ENCODE measurements at places on chromosomes 4 and X.

DNA sequence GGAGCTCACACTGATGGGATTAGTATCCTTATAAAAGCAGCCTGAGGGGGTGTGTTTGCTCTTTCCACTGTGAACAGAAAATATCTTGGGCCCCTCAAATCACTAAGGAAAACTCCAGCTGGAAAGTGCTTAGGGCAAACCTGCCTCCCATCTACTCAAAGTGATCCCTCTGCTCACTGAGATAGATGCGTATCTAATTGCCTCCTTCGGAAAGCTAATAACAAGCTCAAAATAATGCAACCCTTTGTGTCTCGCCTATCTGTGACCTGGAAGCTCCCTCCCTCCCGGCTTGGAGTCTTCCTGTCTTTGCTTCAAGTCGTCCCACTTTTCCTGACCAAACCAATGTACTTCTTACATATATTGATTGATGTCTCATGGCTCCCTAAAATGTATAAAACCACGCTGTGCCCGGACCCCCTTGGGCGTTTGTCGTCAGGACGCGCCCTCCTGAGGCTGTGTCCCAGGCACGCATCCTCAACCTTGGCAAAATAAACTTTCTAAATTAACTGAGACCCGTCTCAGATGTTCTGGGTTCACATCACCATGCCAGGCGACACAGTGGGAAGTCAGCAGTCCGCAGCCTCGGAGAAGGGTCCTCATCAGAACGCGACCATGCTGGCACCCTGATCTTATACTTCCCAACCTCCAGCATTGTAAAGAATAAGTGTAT, 34.1 kb upstream of the SORCS2 start:
- DNase-seq: no peak

GRCh38 chr4:4574792-4575191, 32.9 kb upstream of the STX18 start:
- peak; percentile 23 for DNase-seq

- no peak for DNase-seq
Measured at GRCh38 chr4:57668621-57669020, 558.4 kb upstream of the IGFBP7 start.

DNA sequence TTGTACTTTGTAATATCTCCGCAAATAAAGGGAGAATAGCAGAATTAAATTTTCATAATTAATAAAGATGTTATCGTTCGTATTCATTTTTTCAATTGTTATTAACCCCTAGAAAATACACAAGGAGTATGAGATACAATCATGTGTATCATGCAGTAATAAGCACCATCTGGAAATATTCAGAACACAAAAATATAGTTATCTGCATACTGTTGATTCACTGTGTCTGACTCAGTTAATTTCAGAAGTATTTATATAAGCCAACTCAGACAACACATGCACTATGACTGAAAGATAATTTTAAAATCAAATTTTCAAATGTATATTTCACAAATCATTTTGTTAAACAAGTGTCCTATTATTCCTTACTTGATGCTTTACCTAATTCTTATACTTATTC, 1954.8 kb downstream of the ARAP2 start:
- DNase-seq: no peak

- DNase-seq: no peak
Measured at GRCh38 chr4:102537269-102537668, 36.1 kb downstream of the NFKB1 start.

GRCh38 chrX:103779141-103779789, 2.6 kb downstream of the PLP1 start:
- no peak for DNase-seq

GRCh38 chrX:19772822-19773628, 114.4 kb downstream of the SH3KBP1 start:
- no peak for DNase-seq

GRCh38 chrX:116204932-116205331, 34.4 kb downstream of the AGTR2 start:
- DNase-seq: no peak

DNA sequence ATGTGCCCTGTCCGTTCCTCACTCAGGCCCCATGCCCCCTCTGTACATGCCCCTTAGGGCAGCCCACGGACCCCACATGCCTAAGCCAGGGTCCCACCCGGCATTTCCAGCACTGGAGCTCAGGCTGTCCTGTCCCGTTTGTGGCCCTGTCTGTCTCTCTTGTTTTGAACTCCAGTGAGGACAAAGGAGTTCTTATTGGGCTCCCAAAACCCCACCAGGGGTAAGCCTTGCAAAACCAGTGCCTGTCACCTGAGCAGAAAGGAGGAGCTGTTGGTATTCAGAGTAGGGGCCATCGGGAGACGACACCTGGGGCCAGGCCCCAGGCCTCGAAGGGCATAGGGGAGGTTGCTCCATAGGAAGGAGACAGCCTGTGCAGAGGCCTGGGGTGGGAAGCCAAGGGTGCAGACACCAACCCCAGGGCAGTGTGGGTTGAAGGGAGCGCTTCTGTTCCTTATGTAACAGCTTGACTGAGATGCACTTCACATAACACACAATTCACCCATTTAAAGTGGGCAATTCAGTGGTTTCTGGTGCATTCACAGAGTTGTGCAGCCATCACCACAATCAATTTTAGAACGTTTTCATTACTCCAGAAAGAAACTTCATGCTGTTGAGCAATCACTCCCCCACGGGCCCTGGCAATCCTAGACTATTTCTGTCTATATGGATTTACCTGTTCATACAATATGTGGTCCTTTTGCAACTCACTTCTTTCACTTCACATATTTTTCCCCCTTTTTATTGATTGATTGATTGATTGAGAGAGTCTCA, 31.7 kb downstream of the MAN2B2 start:
- DNase-seq: no peak

GRCh38 chrX:134636851-134637250, 21.4 kb downstream of the PLAC1 start:
- DNase-seq: no peak

DNA sequence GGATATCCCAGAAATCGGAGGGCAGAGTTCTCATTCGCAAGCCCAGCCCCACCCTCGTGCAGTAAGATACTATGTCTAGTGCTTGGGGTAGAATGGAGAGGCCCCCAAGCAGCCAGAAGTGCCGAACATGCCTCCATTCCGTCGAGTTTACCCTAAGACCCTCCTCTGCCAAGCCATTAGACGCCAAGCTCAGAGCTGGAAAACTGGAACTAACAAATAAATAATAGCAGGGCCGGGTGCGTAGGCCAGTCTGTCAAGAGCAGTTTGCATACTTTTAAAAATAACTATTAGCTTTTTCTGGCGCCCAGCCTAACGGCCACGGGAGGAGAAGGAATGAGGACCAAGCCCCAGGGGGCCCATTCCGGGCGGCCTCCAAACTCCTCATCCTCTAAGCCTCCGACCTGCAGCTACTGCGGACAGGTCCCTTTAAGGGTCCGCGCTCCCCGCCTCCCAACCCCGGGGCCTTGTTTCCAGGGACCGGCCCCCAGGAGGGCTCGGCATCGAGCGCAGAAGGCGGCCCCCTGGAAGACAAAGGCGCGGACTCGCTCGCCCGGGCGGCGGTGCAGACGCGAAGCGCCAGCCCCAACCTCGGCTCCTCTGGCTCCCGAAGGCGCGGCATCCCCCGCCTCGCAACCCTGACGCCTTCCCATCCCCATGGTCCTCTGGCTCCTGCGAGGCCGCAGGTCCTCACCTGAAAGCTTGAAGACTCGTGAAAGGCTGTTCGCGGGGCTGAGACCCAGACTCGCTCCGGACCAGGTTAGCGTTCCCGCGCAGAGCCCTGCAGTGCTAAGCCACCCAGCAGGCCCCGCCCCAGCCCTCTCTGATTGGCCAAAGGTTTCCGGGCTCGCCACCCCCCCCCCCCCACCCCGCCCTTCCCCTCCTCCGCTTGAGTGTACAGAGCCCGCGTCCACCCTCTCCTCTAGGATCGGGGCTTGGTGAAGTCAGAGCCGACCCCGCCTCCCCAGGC, at the start of gene TMSB15A:
Gene TMSB15A (minus strand): TSS at position 765 of the 967 bp plus-strand sequence.
- peak; percentile 59 for DNase-seq

DNA sequence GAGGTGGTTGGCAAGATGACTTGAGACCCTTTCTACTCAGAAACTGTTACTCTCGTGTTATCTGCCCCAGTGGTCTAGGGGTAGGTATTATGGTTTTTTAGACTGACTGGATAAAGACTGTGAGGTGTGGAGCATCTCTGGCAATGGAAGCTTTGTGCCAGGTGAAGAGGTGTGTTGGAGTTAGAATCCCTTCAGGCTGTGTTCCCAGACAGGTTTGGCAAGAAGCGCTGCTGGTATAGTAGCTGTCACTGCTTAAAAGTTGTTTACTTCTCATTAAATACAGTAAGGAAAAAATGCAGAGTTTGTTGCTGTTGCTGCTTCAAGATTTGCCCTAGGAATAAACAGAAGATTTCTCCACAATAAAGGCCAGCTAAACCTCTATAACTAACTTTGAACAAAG, 35.3 kb downstream of the AREG start:
- no peak for DNase-seq

DNA sequence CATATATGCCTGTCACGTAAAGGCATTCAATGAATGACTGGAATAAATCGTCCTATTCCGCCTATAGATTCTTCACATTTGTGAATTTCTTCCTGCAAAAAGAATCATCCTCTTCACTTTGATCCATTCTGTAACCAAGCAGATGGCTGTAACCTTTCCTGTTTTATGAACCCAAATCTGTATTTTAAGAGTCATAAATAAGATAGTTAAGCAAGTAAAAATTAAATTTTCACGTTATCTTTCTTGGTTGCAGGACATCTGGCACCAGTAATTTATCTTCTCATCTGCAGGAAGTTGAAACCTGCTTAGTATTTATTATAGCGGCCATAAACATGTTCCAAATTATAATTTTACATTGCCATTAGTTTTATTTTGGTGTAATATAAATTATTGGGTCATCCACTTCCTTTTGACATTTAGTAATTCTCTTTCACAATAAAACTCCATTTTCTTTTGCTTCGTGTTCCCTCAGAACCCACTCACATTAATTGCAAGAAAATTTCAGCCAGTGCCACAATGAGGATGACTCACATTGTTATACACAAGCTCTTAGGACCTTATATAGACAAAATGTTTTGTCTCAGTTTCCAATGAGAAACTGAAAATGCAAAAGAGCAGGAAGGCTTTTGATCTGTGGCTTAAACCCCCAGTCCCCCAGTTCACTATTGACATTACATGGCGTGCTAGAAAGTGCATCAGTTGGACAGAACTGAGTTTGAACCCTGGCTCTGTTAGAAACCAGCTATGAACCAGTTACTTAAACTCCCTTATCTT, 51.1 kb downstream of the TMEM156 start:
- no peak for DNase-seq

DNA sequence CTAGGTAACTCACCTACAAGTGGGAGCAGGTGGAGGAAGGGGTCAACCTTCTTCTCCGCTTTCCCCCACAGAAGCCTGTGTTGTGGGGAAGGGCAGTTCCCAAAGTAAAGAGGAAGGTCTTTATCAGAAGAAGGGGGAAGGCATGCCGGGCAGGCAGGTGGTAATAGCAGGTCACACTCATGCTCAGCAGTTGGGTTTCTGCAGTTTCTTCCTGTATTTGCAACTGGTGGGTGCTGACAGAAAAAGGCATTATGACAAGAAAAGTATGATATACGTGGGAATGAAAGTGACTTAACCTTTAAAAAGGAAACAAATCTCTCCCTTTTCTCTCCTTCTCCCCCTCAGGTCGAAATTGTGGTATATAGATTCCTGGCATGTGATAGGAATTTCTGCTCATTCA, 3.7 kb downstream of the MTMR1 start:
- no peak for DNase-seq

DNA sequence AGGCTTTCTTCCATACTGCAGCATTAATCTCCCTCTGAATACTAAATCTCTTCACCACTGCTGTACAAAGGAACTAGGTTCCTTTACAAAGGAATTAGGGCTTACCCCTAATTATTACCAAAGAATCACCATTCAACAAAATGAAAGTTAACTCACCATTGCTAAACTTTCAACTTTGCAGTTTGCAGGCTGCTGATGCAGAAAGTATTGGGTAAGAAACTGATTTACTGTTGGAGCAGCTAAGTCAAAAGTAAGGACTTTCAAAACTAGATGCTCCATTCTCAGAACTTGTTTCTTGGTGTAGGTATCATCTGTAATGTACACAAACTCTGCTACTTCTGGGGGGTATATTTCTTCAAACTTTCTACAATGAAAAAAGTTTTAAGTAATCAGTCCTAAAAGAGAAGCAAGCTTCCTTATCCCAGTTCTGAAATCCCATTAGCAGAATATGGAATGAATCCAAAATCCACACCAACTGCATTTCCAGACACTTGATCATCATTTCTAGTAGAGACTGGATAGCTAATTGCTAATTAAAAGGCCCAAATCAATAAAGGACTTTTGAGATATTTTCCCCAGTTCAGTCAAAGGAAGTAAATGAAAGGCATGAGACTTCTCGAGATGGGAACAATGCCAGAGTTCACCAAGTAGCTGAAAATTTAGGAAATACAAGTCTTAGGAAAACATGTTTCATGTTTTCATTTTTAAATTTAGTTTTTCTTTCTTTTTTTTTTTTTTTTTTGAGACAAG, 4.3 kb downstream of the CCNA2 start:
- no peak for DNase-seq

DNA sequence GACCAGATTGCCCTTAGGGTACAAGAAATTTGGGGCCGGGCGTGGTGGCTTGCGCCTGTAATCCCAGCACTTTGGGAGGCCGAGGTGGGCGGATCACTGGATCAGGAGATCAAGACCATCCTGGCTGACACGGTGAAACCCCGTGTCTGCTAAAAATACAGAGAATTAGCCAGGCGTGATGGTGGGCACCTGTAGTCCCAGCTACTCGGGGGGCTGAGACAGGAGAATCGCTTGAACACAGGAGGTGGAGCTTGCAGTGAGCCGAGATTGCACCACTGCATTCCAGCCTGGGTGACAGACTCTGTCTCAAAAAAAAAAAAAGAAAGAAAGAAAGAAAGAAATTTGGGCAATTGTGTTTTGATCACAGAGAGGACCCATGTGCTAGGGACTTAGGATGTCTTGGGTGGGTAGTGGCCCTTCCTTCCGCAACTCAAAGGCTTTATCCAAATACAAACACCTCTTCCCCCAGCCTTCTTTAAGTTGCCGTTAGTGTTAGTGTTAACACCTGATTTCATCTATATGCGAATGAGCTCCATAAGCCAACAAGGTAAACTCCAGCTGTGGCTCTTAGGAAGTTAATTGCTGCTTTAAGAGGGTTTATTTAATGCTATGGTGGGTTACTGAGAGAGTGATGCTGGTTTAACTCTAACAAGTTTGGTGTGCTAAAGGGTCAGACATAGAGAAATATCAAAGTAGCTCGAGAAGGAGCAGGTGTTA, 8.6 kb upstream of the CCDC110 start:
- DNase-seq: no peak

GRCh38 chrX:102966701-102967100, 29.6 kb downstream of the RAB40AL start:
- DNase-seq: no peak

GRCh38 chr4:137524725-137525369, 7.4 kb downstream of the PCDH18 start:
- DNase-seq: no peak

GRCh38 chr4:16684097-16684496, 214.3 kb downstream of the LDB2 start:
- no peak for DNase-seq

DNA sequence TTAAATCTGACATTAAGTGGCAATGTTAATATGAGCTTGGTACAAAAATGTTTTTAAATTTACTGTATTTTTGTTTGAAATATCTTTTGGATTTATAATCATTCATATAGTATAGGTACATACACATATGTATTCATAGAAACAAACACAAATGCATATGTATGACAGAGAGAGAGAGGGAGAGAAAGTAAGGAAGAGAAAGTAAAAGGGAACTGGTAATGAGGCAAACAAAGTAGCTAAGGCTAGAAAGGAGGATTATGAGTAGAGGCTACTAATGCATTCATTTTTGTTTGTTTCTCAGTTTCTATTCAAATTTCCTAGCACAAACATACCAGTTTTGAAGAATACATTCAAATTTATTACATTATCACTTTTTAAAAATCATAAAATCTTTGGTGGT, 132.4 kb downstream of the GLRA3 start:
- DNase-seq: no peak
